Activated CD4-positive, alpha-beta memory T cell treated with anti-CD3 and anti-CD28 coated beads, Interleukin-2, amount 10 ng/mL, durations not matched to agents 7 days and 5 days (primary cell): ENCODE measurements at places on chromosomes 5 and 9.

- no peak for DNase-seq
These were observed 83.4 kb downstream of the TEK start for GRCh38 chr9:27192291-27192960.

DNA sequence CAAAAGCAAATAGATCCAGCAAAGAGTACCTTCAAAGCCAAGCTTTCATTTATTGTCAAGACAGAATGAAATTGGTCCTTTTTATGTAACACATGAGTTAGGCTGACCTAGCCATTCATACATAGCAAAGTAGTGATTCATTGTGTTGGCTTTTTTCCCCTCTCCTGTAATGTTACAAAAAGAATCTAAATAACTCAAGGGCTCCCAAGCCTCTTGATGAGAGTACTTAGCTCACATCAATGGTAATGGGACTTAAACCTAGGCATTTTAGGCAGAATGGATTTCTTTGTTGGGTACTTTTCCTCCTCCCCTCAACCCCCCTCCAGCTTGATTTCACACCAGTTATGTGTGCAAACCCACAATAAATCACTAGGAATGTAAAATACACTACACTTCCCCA, 123.7 kb downstream of the EBF1 start:
- DNase-seq: no peak

GRCh38 chr9:34124926-34125325, 1.6 kb downstream of the DCAF12 start:
- DNase-seq: no peak

GRCh38 chr5:134053314-134053839, 48.6 kb upstream of the VDAC1 start:
- DNase-seq: no peak

GRCh38 chr9:78235256-78235761, 566 bp upstream of the CEP78 start:
- no peak for DNase-seq

- DNase-seq: no peak
These were observed 754 bp downstream of the DCAF12 start for GRCh38 chr9:34125681-34126206.

GRCh38 chr5:124755565-124755964, 9.1 kb upstream of the ZNF608 start:
- no peak for DNase-seq

GRCh38 chr9:91269907-91270491, 91.7 kb downstream of the AUH start:
- DNase-seq: no peak

DNA sequence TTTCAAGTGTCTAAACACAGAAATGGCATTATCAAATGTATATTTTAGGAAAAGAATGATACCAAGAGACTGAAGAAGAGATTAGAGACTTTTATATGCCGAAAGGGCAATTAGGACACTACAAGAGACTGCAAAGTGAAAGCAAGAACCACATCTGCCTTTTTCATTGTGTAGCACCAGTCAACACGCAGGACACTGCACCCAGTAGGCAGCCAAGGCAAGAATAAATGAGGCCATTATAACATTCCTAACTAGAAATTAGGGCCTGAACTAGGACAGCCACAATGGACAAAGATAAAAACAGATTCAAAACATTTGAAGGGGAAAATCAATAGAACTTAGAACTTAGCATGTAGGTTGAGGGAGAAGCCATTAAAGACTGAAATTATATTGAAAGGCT, 10.8 kb downstream of the CETN3 start:
- DNase-seq: no peak

- no peak for DNase-seq
These were observed 1113.7 kb upstream of the WWC1 start for GRCh38 chr5:167177736-167178135.

GRCh38 chr5:73705364-73705763, 79.4 kb downstream of the ARHGEF28 start:
- DNase-seq: no peak

DNA sequence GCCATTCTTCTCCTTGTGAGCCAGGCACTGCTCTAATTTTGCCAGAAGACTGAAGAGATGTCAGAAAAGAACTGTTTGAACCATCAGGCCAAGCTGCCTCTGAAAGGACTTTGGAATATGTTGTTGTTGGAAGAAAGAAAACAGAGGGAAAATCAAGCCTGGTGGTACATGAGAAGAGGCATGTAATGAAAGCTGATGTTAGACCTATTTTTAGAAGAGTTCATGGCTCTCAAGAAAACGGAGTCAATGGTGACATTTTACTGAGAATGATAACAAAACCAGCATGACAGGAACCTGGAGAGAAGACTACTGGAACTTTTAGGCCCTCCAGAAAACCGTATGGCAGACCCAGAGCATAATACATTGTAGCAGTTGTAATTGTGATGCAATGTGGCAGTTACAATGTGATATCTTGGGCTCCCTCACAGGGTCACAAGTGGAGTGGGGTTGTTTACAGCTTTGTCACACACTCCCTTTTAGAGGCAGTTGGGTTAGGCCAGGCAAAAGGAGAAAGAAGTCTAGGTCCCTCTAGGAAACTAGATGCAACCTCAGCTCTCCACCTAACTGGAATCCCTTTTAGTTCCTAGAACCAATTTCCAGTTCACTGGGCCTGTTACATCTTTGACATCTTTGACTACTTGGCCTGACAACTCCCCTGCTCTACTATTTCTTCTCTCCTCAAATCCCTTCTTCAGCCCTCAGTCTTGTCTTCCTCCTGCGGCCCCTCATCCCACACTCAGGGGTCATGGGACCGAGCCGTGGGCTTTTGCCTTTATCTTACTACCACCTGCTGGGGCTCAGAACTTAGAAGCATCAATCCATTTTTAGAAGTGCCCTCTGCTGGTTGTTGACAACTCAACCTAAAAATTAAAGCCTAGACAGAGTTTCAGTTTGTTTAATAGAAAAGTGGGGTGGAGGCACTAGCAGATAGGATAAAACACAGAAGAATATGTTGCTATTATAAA, 61.2 kb upstream of the JAK2 start:
- no peak for DNase-seq

GRCh38 chr5:51811883-51812471, 428.7 kb downstream of the ISL1 start:
- no peak for DNase-seq

GRCh38 chr9:89006267-89006666, 15.0 kb downstream of the S1PR3 start:
- no peak for DNase-seq

DNA sequence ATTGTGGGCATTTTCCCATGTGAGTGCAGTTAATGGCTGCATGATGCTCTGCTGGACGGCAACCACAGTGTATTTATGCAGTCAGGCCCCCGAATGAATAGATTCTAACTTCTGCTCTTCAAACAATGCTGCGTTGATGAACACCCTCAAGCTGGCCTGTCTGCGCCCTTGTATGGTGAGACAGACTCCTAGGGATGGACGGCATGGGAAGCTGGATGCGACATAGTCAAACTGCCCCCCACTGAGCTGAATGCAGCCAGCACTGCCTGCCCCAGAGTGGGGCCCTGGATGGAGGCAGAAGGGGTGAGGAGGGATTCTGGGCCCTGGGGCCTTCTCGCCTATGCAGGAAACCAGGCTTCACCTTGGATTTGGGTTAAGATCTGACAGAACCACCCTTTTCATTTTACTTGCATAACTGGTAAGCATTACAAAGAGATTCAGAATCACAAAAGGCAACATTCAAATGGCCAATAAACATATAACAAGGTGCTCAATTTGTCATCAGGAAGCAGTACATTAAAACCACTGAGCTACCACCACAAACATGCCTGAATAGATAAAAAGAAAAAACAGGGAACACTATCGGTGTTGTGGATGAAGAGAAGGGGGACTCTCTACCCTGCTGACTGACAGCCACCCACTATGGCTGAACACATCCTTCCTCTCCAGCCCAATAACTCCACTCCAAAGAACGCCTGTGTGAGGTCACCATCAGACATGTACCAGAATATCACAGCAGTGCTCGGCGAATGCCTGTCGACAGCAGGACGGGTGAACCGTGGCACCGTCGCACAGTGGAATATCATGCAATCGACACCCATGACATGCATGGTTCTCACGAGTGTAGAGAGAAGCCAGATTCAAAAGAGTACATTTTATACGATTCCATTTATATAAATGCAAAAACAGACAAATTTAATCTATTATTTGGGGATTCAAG, 79.1 kb downstream of the RAPGEF1 start:
- no peak for DNase-seq

DNA sequence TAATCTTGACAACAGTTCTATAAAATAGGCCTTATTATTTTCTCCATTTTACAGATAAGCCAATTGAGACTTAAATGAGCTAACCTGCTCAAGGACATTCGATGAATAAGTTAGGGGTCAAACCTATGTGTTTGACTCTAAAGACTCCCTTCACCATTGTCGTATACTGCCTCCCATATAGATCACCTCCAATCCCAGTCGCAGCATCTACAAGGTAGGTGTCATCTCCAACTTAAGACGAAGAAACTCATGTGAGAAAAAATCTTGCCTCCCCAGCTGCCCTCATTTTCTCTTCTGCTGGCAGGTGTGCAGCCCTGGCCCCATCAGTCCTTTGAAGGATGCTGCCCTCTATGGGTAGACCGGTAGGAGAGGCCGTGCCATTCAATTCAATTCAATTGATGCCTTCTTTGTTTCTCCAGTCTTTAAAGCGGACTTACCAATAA, 75.2 kb upstream of the SMARCA2 start:
- peak; percentile 39 for DNase-seq

DNA sequence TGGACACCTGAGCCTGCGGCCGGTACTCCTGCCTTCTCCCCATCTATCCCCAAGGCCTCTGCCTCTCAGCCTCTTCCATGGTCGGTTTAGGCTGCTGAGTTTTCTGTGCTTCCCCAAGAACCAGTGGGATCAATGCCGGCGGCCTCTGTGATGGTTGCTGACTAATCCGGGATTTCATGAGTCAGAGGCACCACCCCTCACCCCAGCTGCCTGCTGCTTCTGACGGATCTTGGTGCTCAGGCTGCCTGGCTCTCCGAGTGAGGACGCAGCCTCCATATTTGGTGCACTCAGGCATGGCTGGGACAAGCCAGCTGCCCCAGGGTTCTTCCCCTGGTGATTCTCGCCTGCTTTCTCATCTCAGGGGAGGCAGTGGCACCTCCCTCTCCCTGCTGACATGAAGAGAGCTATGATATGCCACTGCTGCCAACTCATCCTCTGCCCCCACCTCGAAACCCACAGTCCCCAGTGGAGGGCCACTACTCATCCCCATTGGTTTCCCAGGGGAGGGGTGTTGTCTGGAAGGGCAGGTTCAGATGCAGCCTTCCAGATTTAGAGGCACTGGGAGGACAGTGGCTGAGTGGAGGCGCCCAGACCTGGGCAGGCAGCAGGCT, 3.3 kb upstream of the MAN1B1 start:
- no peak for DNase-seq

- no peak for DNase-seq
These were observed 271.3 kb downstream of the ARHGAP26 start for GRCh38 chr5:143041461-143041860.

DNA sequence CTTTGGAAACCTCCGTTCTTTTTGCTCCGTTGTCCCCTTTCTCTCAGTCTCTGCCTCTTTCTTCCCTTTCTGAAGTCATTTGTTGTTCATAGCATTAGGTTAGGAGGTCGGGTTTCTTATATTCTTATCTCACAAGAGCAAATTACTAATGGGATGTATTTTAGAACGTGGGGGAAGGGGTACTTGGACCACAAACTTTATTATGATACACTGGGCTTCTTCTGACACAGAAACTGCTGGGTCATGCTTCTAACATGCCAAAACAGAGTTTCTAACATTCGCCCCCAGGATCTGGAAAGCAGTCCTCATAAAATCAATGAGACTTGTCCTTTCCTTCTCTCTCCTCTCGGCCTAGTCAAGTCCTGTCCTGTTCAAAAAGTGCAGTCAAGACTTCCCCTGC, 334.4 kb downstream of the GADD45G start:
- DNase-seq: no peak

DNA sequence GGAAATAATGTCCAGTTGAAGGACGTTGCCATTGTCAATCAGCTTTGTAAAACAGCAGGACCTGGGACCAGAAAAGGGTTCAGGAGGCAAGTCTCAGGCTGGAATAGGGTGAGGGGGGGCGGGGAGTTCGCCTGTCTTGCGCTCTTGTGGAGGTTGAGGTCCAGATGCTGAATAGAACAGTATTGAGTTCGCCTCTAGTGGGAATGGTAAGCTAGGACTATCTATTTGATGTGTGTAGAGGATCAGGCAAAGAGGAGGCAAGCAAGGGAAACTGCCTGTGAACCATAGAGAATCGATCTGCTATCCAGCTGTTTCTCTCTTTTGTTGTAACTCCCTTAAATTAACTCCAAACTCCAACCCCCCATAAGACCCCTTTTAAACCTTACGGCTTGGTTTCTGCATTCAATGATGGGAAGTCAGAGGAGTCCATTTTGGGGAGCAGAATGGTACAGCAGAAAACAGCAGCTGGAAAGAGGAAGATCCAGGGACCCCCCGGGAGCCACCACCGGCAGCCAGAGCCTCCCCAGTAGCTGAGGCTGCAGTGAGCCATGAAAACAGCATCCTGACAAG, 133.7 kb downstream of the SLC28A3 start:
- DNase-seq: no peak

DNA sequence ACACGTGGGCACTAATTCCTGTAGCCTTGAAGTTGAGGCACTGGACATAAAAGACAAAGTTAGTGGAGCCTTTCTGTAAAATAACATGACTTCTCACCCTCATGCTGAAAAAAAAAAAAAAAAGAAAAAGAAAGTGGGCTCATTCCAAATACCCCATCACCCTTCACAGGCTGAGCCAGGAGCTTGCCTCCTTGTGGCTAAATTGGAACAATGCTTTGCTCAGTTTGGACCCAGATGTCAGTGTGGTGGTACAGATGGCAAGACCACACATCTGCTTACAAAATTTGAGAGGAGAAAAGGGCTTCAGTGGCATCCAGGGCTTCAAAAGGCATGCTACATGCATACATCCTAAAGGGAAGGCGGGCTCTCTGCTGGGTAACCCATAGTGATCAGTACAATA, 342.8 kb downstream of the EBF1 start:
- DNase-seq: no peak

DNA sequence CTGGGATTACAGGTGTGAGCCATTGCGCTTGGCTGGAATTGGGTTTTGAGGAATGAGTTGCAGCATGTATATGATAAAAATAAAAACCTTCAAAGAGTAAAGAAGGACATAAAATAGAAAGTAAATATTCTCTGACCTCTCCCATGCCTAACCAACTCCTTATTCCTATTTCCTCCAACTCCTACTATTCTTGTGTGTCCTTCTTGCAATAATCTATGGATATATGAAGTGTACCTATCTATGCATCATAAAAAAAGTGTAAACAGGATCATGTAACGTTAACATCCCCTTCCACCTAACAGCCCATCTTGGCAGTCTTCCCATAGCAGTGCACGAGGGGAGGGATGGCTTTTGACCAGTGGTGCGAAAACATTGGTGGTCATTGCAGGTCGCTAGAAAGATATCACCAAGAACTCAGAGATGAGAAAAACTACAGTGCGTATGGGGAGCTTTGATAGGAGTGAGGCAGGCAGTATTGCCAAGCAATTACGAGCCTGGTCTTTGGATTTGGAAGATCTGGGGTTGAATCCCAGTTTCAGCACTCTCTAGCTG, 69.9 kb downstream of the PPARGC1B start:
- no peak for DNase-seq

- DNase-seq: peak; percentile 37
These were observed 3.0 kb downstream of the FAM78A start for GRCh38 chr9:131273146-131273855.
